ENCODE measurements at places on chromosomes 4 and X.

- no peak for DNase-seq
These were observed 83.2 kb upstream of the IL1RAPL2 start for GRCh38 chrX:104482757-104483156.

- DNase-seq = no peak
These were observed 36.5 kb downstream of the ERVMER34-1 start for GRCh38 chr4:52714597-52715254.

- no peak for DNase-seq
These were observed 66.9 kb upstream of the BMPR1B start for GRCh38 chr4:94690851-94691254.

GRCh38 chr4:53943345-53944085 is 120.9 kb downstream of the CHIC2 start:
- no peak for DNase-seq

- no peak for DNase-seq
These were observed 2616.0 kb downstream of the ARAP2 start for GRCh38 chr4:33628296-33628695.

- no peak for DNase-seq
These were observed 143.4 kb downstream of the GLRA2 start for GRCh38 chrX:14672611-14673172.

GRCh38 chrX:12824944-12825343 is 33.7 kb downstream of the PRPS2 start:
- no peak for DNase-seq

DNA sequence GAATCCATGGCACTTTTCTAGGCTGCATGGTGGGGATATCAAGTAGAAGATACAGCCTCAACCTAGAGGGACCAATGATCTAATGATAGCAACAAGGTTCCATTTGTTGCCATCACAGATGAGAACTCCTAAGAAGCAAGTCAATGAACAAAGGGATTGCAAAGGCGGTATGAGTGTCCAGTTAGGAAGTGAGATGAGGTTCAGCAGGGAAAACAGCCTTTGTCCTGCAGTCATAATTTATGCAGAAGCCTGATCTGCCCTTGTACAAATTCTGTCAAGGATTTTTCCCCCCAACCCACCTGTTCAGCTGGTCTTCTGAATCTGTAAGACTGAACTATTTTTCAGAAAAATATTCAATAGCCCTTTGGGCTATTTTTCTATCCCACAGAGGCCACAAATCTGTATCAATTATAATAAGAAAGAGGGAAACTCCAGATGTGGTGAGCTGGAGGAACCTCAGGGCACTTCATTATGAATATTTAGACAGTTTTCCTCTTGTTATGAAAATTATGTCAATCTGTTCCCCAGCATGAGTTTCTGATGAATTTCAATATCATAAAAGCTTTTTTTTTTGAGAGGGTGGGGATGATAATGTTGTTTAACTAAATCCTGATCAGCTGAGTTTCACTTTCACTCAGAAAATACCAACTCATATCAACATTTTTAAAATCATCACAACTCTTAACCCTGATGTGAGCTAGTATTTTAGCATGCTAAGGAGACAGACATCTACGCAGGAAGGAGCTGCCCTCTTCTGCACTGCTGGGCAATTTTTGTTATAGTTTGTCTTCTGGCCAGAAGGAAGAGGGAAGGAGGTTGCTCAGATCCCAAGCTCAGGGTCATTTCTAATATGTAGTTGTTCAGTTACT is 127.2 kb upstream of the MAP3K15 start:
- no peak for DNase-seq
